ENCODE measurements at places on chromosomes 6 and 20. TPM values are rescaled to one million over a fixed set of nuclear protein-coding genes. Genes with fewer than 3 reads are reported as not detected.

DNA sequence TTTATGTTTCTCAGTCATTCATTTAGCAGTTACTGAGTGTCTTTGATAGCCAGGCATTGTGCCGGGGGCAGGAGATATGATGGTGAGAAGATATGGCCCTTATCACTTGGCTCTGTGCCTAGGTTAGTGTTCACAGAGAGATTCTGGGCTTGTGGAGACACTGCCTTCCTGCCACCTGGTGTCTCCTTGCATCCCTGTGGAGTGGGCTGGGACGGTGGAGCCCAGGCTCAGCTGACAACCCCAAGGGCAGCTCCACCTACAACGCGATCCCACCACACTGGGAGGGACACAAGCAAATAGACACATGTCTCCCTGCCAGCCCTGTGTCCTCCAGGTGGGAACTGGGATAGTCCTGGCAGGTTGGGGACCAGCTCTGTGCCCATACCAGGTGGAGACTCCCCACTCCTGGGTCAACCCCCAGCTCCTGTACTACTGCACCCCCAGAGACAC is 30.3 kb upstream of the VEGFA start:
- H3K4me1 ChIP-seq: peaks cover 22% of the 10 kb centered on the region
- no peak overlapping the region for H3K4me3 ChIP-seq
- DNase-seq: peak; percentile 44
- no peaks in the 10 kb centered on the region for H3K36me3 ChIP-seq
- no peak overlapping the region for H3K27ac ChIP-seq

PTGIS gene
- 22.3 TPM for total RNA-seq

BHLHE23 gene
- total RNA-seq: not detected

DNA sequence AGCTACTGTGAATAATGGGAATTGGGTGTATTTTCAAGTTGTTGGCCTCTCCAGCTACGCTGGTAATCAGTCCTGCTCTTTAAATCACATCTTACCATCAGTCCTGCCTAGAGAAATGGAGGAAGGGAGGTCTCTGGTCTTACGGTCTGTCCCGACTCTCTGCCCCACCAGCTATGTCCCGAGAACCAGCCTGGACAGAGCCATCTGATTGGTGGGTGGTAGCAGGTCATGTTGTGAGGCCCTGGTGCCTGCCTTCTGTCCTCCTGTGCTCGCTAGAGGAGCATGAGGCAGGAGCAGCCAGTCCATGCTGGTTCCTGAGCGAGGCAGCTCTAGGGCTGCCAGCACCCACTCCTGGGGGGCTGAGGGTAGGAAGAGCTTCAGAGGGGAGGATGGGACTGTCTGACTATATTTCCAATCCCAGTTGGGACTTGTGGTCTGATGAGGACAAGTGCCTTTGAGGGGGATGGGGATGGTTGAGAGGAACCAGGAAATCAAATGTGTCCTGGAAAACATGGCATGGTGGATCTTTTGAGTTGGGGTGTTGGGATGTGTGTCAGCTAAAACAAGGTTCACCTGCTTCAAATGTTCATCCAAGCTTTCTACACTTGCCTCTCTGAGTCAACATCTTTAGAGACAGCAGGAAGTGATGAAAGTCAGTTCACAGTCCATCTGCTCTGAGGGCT is 33.0 kb downstream of the SYNJ2 start:
- H3K4me1 ChIP-seq: peaks cover 21% of the 10 kb centered on the region
- no peaks in the 10 kb centered on the region for H3K36me3 ChIP-seq
- no peak overlapping the region for H3K4me3 ChIP-seq
- no peaks in the 10 kb centered on the region for H3K27me3 ChIP-seq
- no peak overlapping the region for H3K27ac ChIP-seq
- DNase-seq: no peak

- H3K36me3 ChIP-seq: no peaks in the 10 kb centered on the region
- H3K4me3 ChIP-seq: no peak overlapping the region
- no peaks in the 10 kb centered on the region for H3K27me3 ChIP-seq
- H3K4me1 ChIP-seq: no peaks in the 10 kb centered on the region
- DNase-seq: no peak
Observed at GRCh38 chr6:107423474-107423990, 35.8 kb downstream of the PDSS2 start.

GRCh38 chr6:36276581-36277536 is 7.0 kb downstream of the PNPLA1 start:
- H3K27ac ChIP-seq: no peak overlapping the region
- no peak overlapping the region for H3K4me3 ChIP-seq
- H3K27me3 ChIP-seq: peaks cover 2% of the 10 kb centered on the region

SLC22A23 gene
- total RNA-seq: 161 TPM

DNA sequence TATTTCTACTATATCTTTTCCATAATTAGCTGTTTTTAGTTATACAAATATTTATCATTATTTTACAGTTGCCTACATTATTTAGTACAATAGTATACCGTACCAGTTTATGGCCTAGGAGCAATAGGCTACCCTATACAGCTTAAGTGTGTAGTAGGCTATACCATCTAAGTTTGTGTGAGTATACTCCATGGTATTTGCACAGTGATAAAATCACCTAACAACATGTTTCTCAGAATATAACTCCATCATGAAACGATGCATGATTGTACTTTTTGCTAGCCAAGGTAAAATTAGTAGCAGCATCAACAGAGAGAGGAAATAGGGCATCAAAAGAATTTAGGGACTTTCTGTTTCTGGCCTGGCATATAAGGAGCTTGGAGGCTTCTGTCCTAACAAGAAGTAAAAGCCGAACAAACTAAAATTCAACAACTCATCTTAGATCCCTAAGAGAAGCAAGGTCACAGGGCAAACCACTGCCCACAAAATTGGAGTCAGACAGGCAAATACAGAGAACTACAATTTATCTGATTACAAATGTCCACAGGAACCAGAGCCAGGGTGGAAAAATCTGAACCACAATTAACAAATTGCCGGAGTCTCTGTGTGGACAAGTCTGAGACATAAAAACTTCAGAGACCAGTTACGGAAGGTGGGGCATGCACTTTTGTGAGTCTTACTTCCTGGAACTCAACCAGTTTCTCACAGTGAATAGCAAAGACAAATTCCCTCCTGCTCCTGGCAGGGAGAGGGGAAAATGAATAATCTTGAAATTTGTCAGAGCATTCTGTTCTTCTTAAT is 671.4 kb downstream of the RFPL4B start:
- H3K4me3 ChIP-seq: no peak overlapping the region
- H3K36me3 ChIP-seq: no peaks in the 10 kb centered on the region
- no peaks in the 10 kb centered on the region for H3K27me3 ChIP-seq
- H3K27ac ChIP-seq: peak overlapping the region; percentile 53

GRCh38 chr20:62252342-62252966 is 14.1 kb downstream of the OSBPL2 start:
- no peak overlapping the region for H3K27ac ChIP-seq
- H3K27me3 ChIP-seq: no peaks in the 10 kb centered on the region
- no peak overlapping the region for H3K4me3 ChIP-seq
- peaks cover 14% of the 10 kb centered on the region for H3K36me3 ChIP-seq

DNA sequence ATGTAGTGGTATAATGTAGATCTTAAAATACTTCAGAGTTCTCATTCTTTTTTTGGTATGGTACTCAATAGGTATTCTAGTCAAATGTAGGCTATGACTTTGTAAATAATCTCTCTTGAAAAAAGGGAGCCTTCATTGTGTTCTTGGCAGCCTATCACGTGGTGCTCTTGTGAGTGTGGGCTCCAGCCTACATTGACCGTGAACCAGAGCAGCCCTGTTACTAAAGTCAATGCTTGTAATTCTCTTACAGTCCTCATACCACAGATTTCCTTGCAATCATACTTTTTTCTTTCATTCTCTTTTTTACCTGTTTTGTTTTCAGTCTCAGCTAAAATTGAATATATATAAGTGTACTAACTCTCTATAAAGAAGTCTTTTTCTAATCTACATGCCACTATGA is 31.1 kb downstream of the ARID1B start:
- DNase-seq: no peak
- no peaks in the 10 kb centered on the region for H3K27me3 ChIP-seq
- no peak overlapping the region for H3K27ac ChIP-seq

CPXM1 gene
- 0.95 TPM for total RNA-seq

SNAP25 gene
- total RNA-seq: 1.4 TPM

C6orf15 gene
- not detected for total RNA-seq

DNA sequence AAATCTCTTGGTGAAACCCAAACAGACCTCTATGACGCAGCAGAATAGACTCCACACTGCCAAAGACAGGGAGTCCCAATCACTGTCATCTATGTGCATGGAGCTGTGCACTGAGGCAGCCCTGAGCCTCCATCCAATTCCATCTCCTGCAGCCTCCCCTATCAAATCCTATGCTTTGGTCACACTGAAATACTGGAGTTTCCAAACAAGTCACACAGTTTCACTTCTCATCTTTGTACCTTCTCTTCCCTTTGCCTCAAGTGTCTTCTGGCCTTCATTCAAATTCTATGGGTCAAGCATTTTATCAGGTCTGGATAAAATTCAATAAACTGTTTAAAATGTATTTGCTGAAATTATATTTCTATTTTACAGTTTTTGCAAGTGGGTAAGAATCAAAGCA is 38.5 kb downstream of the FBXL4 start:
- DNase-seq: no peak
- no peak overlapping the region for H3K4me3 ChIP-seq
- H3K27me3 ChIP-seq: no peaks in the 10 kb centered on the region
- no peaks in the 10 kb centered on the region for H3K4me1 ChIP-seq

DNA sequence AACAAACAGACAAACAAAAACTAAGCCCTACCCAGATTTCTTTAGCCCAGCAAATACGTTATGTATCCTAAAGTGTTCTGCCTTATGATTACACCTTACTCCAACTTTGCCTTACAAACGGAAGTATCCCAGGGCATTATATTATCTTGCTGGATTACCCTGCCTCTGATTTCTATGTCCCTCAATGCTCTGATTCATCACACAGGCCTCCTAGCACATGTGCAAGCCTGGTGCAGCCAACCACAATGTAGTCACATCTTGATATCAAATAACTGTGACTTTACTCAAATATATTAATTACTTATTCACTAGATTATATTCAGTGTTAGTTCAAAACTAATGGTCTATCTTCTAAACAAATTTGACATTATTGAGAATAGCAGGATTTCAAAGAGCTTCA is 598.6 kb downstream of the TBC1D32 start:
- H3K4me3 ChIP-seq: no peak overlapping the region
- H3K4me1 ChIP-seq: no peaks in the 10 kb centered on the region
- no peaks in the 10 kb centered on the region for H3K36me3 ChIP-seq
- no peak overlapping the region for H3K27ac ChIP-seq
- no peaks in the 10 kb centered on the region for H3K27me3 ChIP-seq

CDSN gene
- total RNA-seq: not detected

GRCh38 chr6:15264902-15265761 is 19.3 kb downstream of the JARID2 start:
- no peak overlapping the region for H3K4me3 ChIP-seq
- DNase-seq: no peak
- H3K4me1 ChIP-seq: peaks cover 76% of the 10 kb centered on the region
- no peaks in the 10 kb centered on the region for H3K36me3 ChIP-seq
- H3K27ac ChIP-seq: no peak overlapping the region

DNA sequence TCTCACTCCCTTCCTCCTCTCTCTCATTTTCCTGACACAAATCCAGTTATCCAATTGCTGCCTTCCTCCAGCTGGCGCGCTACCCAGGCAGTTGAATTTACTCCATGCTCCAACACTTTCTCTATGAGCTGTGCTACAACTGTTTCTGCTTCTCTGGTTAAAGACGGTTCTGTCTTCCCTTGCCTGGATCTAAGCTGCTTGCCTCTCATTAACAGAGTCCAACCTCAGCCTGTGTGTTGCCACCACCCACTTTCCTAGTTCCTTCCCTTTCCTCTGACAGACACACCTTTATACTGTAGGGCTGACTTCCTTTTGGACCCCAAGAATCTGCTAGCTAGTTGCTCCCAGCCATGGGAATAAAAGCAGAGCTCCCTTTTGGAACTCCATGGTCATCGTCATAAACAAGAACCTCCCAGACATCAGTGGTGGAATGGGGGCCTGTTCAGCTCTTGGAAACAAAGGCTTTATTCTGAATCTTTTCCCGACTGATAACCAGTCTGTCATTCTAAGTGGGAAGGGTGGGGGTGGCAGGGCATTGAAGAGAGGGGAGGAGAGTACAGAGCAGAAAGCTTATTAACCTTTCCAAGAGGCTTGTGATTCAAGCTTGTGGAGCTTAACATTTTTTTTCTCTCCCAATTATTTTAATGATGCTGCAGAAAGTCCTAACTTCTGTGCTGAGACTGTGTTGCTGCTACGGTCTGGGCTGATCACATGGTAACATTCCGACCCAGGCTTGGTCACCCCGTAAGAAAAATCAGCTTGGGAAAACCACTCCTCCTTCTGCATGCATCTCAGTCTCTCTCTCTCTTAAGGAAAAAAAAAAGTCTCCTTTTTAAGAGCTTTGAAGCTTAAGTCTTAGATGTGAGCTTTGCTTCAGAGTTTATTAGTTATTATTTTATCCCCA is 31.3 kb upstream of the BMP2 start:
- H3K4me1 ChIP-seq: no peaks in the 10 kb centered on the region
- no peak for DNase-seq
- no peaks in the 10 kb centered on the region for H3K27me3 ChIP-seq
- no peak overlapping the region for H3K27ac ChIP-seq

DNA sequence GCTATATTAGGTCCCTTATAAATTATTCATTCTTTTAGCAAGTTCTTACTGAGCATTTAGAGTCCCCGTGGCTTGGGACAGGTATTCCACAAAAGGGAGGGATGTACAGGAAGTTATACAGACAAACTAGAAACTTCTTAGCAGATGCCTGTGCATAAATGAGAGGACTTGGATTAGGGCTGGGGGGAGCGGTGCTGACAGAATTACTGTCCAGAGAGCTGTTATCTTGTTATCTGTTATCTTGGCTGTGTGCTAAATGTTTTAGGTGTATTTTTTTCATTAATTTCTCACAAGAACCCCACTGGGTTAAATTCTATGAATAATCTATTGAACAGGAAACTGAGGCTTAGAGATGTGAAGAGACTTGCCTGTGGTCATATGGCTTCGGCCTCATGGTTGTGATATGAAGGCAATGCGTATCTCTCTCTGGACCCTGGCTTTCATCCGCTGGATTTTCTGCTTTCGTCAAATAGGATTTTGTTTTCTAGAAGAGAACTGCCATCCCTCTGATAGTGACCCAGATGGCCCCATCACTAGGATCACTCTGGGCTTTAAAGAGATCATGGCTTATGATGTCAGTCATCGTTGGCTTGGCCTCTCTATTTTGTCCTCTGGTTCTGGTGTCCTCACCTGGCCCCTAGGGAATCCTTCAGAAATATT is 32.3 kb upstream of the RREB1 start:
- no peak overlapping the region for H3K4me3 ChIP-seq
- H3K27me3 ChIP-seq: no peaks in the 10 kb centered on the region
- no peaks in the 10 kb centered on the region for H3K36me3 ChIP-seq
- no peak for DNase-seq
- no peak overlapping the region for H3K27ac ChIP-seq
- H3K4me1 ChIP-seq: peaks cover 16% of the 10 kb centered on the region

DNA sequence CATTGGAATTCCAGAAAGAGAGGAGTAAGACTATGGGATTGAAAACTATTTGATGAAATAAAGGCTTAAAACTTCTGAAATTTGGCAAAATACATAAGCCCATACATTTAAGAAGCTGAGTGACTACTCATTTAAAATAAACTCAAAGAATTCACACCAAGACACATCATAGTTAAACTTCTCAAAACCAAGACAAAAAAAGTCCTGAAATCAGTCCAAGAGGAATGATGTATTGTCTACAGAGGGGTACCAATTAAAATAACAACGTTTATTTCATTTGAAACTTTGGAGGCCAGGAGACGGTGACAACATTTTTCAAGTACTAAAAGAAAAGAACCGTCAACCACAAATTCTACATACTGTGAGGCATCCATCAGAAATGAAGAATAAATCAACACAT is 841.4 kb upstream of the MAP3K7 start:
- DNase-seq: no peak
- no peaks in the 10 kb centered on the region for H3K36me3 ChIP-seq
- no peak overlapping the region for H3K27ac ChIP-seq
- H3K27me3 ChIP-seq: no peaks in the 10 kb centered on the region
